ENCODE measurements at places on chromosomes 4 and X.

DNA sequence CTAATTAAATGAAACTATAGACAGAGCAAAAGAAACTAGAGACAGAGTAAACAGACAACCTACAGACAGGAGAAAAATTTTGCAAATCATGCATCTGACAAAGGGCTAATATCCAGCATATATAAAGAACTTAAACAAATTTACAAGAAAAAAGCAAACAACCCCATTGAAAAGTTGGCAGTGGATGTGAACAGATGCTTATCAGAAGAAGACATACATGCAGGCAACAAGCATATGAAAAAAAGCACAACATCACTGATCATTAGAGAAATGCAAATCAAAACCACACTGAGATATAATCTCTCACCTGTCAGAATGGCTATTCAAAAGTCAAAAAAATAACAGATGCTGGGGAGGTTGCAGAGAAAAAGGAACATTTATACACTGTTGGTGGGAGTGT, 14.8 kb downstream of the ZNF280C start:
- no peak for DNase-seq

DNA sequence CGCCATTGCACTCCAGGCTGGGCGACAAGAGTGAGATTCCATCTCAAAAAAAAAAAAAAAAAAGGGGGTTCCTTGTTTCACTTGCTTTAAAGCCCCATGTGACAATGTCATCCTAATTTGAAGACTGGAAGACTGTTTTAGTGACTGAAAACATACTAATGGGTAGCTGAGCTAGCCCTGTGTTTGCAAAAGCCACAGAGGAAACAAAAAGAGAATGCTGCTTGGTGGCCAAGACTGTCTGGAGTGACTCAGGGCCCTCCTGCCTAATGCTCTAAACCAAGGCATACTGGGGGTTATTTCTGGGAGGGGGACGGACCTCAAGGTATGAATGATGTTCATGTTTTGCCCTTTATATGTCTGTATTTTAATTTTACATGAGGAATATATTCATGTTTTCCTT, 16.0 kb downstream of the HPSE start:
- no peak for DNase-seq

- DNase-seq = no peak
Measured at GRCh38 chr4:104868533-104868932, 278.1 kb upstream of the TET2 start.

DNA sequence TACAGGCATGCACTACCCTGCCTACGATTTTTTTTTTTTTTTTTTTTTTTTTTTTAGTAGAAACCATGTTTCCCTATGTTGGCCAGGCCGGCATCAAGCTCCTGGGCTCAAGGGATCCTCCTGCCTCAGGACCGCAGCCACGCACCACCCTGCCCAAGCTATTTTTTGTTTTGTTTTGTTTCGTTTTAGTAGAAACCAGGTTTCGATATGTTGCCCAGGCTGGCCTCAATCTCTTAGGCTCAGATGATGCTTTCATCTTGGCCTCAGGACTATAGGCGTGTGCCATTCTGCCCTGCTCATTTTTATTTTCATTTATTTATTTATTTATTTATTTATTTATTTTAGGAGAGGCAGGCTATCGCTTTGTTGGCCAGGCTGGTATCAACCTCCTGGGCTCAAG, 1.2 kb upstream of the SSX3 start:
- DNase-seq = no peak

- no peak for DNase-seq
Measured at GRCh38 chr4:140762202-140762601, 6.0 kb upstream of the TBC1D9 start.

DNA sequence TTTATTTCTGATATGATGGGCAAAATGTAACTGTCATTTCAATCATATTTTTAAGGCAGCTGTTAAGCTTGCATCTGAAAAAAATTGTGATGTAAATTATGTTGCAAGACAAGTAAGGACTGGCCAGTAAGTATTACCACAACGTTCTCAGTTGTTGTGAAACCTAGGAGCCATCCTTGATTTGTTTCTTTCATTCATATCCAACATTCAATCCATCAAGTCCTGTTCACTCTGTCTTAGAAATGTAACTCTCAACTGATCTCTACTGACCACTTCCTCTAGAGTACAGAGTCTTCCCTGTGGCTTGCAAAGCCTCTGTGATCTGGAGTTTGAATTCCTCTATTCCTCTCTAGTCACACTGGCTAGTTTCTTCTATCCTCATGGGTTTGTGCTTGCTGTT, 161.4 kb upstream of the MAD2L1 start:
- no peak for DNase-seq

DNA sequence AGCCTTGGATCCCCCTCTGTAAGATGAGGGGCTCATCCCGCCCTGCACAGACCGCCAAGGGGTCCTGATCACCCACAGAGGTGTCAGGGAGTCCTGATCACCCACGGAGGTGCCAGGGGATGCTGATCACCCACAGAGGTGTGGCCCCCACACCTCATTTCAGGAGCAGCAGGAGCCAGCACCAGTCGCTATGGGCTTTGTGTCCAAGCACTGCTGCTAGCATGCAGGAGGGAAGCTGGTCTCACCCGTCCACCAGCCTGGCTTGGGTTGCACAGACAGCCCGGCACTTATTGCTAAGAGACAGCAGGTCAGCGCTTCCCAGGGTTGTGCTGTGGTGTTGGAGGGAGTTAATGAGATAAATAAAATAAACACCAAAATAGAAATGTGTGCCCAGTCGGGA, 88.5 kb downstream of the ADRA2C start:
- DNase-seq = no peak

Measured in tibial artery (tissue), 4 donors.